ENCODE measurements at places on chromosomes 13 and 19.

GRCh38 chr13:91318886-91319285 lies 28.6 kb upstream of the MIR17HG start:
- DNase-seq: no peak

- DNase-seq: no peak
Observed at GRCh38 chr19:41029524-41030432, 38.7 kb downstream of the CYP2B6 start.

- DNase-seq: no peak
Observed at GRCh38 chr19:29812080-29812880, 489 bp downstream of the CCNE1 start.

DNA sequence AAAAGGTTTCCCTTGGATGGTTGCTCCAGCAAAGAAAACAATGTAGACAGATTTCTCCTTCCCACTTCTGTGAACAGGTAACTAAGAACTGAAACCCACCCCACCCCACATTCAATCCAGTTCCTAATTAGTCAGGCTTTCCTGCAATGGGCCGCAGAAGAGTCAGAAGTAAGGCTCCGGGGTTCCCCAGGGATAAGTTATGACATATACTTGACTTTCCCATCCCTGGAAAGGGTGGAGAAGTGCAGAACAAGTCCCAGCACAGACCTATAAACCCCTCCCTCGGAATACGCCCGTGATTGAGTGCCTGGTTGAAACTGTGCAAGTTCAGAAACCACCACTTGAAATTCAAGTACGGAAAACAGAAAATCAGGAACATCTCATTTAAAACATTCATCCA lies 24.9 kb downstream of the RCBTB2 start:
- no peak for DNase-seq

DNA sequence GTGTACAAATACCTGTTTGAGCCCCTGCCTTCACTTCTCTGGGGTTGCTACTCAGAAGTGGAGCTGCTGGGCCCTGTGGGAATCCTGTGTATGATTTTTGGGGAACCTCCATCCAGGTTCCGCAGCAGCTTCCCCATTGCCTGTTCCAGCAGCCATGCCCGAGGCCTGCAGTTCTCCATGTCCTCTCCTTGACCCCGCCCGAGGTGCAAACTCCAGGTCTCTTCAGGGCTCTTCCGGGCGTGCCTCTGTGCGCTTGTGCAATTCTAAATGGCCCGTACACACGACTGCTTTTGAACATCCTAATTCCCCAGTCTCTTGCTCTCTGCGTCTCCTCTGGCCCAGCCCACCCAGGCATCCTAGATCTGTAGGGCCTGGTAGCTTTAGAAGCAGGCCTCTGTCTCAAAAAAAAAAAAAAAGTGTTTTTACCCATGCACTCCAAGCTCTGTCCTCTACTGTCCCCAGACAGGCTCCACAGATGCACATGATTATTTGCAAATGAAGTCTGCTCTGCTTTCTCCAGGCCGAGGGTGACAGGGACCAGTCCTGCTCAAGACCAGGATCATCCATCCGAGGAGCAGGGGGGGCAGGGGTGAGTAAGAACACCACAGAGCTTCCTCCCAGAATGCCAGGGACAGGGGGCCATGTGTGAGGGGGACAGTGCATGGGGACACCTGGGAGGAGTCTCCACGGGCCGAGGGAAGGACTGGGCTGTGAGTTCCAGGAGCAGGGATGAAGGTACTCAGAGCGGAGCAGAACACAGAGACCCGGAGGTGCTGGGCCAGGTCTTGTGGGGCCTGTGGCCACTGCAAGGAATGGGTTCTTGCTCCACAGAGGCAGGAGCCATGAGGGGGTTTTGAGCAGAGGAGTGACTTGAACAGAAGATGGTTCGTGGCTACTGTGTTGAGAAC lies 51.7 kb downstream of the SLC7A9 start:
- DNase-seq: no peak

DNA sequence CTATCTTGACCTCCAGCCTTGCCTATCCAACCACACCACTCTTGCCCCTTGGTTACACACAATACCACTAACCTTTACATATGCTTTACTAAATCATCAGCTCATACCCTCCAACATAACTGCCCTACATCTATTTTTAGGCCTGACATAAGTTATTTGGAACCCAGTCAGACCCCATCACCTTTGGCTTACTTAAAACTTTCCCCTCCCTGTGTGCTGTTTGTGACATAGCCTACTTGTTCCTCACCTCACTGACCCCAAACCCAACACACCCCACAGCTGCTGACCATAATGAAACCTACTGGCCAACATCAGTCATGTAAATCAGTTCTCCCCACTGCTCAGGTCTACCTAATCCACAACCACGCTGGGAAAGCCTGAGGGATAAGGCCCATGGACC lies 4.9 kb downstream of the ZNF266 start:
- DNase-seq: no peak

GRCh38 chr19:11337080-11337479 lies 2.4 kb downstream of the RAB3D start:
- no peak for DNase-seq

- no peak for DNase-seq
Observed at GRCh38 chr13:90746230-90746629, 601.3 kb upstream of the MIR17HG start.

- DNase-seq: no peak
Observed at GRCh38 chr19:573519-573825, 1.1 kb downstream of the BSG start.

GRCh38 chr19:16315825-16316505 lies 8.7 kb upstream of the KLF2 start:
- DNase-seq: peak; percentile 99

DNA sequence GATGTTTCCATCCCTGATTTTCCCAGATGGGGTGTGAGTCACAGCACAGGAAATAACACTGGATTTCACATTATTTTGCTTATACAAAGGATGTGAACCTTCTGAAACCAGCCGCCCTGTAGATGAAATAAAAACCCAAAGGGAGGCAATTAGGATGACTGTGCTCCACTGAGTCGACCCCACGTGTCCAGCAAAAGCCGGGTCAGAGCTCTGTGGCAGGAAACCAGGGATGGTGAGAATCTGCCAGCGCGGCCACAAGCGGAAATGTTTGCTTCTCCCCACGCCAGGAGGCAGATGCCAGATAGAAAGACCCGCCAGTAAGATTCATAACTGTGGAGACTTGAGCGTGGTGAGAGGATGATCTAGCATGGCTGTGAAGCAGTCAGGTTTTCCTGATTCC lies 764.4 kb downstream of the LIG4 start:
- DNase-seq: peak; percentile 86

DNA sequence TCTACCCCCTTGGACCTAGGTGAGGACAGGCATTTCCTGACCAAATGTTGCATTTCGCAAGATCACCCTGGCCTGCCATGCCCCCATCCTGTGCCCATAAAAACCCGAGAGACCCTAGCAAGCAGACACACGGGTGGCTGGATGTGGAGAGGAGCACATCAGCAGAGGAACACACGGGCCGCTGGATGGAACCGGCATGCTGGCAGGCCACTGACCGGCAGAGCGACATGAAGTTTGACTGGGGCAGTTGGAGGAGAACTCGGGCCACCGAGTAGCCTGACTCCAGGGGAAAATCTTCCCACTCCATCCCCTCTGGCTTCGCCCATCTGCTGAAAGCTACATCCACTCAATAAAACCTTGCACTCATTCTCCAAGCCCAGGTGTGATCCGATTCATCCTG lies 329.3 kb downstream of the FGF9 start:
- DNase-seq: no peak

- DNase-seq: no peak
Observed at GRCh38 chr13:30440910-30441703, 18.8 kb downstream of the UBE2L5 start.

DNA sequence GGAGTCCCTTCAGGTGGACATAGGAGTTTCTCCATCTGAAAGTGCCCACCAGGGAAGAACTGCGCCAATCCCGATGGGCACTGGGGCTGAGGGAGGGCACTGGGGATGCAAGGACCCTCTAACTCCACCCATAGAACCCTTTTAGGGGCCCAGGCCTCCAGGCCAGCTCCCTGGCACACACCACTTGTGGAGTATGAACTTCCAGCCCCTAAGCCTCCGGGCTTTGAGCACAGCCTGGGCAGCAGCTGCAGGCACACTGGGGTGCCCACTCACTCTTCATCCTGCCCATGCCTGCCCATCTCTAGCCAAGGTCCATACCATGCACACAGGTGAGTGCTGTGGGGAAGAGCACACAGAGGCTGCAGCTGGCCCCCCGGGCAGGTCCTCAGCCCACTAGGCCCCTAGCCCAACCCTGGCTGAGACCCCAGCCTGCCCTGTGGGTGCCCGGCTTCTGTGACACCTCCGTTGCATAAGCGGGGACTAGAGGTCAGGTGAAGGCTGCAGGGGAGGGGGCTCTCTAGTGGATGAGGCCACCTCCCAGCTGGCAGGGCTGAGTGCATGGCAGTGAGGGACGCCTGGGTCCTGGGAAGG lies 14.6 kb upstream of the SLC7A10 start:
- no peak for DNase-seq

- DNase-seq: peak; percentile 80
Observed at GRCh38 chr19:15177269-15178116, 23.3 kb downstream of the NOTCH3 start.

DNA sequence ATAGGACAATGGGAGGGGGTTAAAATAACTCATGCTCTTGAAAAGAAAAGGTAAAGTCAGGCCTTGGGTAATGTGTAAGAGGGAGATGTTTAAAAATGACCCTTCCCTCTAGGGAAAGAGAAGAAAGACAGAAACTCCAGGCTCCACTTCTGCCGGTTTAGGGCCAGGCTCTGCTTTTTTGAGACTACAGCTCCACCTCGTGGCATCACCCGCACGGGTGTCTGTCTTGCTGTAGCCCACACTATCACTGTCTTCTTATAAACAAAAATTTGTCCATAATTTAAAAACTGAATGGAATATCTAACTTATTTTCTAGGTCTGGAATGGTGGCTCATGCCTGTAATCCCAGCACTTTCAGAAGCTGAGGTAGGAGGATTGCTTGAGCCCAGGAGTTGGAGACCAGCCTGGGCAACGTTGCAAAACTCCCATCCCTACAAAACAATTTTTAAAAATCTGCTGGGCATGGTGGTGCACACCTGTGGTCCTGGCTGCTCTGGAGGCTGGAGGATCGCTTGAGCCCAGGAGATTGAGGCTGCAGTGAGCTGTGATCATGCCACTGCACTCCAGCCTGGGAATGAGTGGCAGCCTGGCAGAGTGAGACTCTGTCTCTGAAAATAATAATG lies 65.1 kb upstream of the GTF3A start:
- peak; percentile 60 for DNase-seq

DNA sequence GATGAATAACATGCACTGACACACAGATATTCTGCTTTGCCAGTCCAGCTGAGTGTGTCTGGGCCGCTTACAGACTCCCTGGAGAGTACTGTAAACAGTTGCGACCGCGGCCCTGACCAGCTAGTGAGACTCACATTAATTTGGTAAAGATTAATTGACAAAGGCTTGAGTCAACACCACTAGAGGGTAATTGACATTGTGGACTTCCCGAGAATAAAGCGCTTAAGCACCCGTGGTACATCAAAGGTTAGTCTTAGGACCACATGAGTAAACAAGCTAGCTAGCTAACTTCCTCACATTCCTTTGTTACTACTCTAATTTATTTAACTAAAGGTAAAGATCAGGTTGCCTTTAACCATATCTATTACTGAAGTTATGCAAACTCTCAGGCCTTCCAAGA lies 624.4 kb upstream of the ARGLU1 start:
- DNase-seq: no peak

DNA sequence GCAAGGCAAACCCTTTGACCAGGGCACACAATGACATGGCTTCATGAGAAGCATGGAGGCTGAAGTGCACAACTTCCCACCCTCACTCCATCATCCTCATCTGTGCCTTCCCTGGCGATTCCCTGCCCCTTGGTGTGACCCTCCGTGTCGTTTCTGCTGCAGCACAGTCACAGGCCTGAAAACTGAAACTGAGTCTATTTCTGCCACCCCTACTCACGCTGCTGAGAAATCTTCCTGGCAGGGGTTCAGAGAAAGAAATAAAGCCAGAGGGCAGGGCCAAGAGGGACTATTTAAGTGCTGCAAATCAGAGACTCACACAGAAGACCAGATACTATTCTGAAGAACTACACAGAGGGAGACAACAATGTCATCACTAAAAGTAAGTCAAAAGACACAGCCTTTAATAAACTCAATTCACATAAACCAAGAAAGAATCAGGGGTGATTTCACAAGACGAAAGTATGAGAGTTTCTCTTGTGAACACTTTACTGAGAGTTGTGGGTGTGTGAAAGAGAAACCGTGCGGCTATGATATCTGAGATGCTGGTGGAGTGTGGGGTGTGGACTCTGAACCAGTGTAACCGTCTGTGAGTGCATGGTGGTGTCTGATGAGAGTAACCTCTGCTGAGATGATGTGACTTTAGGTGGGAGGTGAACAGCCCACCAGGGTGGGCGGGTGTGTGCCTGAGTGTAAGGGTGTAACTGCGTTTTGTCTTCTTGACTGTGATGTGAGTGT lies 23.5 kb downstream of the LGALS16 start:
- DNase-seq: no peak

- no peak for DNase-seq
Observed at GRCh38 chr19:39412867-39413271, 400 bp downstream of the PLEKHG2 start.

- no peak for DNase-seq
Observed at GRCh38 chr19:6238643-6239281, 41.0 kb downstream of the MLLT1 start.
